Natural killer cell (primary cell): ENCODE measurements at places on chromosomes 11 and 22.

DNA sequence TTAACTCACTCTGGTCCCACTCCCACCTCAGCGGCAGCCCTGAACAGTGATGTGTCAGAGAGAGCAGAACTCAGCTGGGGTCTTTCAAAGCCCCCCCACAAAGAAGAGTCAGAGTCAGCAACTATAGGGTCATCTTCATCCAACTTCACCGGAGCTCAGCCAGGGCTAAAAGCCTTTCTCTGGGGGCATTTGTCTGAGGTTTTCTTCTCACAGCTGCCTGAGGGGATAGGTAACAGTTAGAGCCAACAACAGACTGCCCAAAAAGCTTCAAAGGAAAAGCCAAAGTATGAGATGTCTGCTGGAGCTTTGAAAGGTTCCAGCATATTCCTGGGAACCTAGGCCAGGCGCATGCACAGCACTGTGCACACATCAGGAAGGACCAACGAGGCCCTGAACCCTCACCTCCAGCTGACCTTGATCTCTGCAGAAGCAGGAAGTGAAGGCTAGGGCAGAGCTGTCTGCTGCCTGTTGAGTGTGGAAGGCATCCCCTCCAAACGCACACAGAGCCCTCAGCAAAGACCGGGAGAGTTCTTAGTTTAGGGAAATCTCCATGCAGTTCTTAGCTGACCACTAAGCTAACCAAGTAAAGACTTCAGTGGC is 28.1 kb upstream of the COMT start:
- no peak for DNase-seq

GRCh38 chr22:37378642-37379058 is 48.6 kb downstream of the ELFN2 start:
- DNase-seq: no peak

GRCh38 chr11:107951155-107951554 is 22.9 kb downstream of the RAB39A start:
- DNase-seq: no peak

- DNase-seq: no peak
Measured at GRCh38 chr11:122815900-122816299, 22.4 kb upstream of the CRTAM start.

DNA sequence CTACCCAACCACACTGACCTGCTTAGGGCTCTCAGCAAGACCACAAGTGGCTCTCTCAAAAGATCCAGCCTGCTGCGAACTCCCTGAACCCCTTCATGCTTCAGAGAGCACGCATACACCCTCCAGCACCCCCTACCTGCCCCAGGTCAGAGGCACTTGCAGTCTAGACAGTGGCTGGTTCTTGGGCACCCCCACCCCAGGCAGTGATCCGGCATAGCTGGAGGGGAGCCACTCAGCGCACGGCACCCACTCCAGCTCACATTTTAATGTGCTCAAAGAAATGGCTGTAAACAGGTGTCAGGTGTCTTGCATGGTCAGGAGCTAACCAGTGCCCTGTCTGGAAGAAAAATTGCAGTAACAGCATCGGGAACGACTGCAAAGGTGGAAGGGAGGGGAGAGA is 140.8 kb downstream of the PKNOX2 start:
- DNase-seq: no peak

DNA sequence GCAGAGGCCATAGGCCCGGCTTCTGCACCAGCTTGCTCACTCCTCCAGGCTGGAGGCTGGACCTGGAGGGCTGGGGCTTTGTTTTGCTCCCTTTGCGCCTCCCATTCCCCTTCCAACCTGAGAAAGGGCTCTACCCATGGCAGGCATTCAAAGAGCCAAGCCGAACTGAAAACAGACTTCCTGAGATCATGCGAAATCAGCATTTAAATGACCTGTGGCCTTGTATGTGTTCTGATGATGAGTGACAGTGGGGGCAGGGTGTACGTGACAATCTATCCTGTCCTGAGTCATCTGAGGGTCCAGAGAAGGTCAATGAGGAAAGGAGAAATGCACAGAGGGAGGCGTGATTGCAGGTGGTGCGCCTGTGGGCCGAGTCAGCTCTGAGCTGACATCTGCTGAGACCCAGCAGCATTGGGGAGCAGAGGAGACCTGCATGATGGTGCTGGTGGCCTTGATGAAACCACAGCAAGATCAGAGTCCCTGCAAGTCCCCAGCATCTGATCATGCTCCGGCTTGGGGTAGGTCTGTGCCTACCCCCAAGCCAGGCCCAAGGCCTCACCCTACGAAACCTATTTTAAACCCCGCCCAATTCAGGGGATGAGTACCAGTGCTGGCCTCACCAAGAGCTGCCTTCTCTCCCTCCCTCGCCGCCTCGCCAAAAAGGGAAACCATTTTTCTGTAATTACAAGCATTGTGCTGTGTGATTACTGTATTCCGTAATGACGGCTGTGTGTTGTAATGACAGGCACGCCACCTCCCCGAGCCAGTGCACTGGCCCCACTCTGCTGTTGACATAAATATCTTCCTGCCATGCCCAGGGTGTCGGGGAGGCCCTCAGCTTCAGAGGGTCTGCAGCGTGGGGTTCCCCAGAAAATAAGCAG is 95.2 kb upstream of the ANO1 start:
- DNase-seq: no peak

DNA sequence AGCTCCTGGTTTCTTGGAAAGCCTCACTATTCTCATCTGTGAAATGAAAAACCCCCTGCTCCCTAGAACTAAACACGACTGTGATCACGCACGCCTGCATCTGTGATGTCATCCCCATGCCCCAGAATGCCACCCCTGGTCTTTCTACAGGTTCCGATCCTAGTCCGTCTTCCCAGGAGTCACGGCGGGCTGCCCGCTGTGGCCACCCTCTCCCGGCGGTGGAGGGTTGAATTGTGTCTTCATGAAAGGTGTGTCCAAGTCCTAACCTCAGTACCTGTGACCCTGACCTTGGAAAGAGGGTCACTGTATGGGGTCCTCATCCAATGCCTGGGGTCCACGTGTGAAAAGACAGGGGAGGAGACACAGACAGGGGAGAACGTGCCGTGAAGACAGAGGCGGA is 14.4 kb downstream of the OSBPL5 start:
- DNase-seq: no peak

DNA sequence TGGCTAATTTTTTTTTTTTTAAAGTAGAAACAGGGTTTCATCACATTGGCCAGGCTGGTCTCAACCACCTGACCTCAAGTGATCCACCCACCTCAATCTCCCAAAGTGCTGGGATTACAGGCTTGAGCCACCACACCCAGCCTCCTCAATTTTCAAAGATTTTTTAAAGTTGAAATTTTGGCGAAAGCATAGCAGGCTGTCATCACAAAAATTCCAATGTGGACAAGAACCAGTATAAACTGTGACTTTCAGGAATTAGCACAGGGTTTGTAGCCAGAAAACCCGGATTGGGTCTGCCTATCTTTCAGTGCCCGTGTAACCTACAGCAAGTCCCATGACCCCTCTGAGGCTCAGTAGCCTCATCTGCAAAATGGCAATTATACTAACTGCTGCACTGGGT is 80.2 kb downstream of the SGSM3 start:
- no peak for DNase-seq

DNA sequence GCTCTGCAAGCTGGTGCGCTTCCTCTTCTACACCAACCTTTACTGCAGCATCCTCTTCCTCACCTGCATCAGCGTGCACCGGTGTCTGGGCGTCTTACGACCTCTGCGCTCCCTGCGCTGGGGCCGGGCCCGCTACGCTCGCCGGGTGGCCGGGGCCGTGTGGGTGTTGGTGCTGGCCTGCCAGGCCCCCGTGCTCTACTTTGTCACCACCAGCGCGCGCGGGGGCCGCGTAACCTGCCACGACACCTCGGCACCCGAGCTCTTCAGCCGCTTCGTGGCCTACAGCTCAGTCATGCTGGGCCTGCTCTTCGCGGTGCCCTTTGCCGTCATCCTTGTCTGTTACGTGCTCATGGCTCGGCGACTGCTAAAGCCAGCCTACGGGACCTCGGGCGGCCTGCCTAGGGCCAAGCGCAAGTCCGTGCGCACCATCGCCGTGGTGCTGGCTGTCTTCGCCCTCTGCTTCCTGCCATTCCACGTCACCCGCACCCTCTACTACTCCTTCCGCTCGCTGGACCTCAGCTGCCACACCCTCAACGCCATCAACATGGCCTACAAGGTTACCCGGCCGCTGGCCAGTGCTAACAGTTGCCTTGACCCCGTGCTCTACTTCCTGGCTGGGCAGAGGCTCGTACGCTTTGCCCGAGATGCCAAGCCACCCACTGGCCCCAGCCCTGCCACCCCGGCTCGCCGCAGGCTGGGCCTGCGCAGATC is 16.5 kb downstream of the P2RY2 start:
- no peak for DNase-seq

DNA sequence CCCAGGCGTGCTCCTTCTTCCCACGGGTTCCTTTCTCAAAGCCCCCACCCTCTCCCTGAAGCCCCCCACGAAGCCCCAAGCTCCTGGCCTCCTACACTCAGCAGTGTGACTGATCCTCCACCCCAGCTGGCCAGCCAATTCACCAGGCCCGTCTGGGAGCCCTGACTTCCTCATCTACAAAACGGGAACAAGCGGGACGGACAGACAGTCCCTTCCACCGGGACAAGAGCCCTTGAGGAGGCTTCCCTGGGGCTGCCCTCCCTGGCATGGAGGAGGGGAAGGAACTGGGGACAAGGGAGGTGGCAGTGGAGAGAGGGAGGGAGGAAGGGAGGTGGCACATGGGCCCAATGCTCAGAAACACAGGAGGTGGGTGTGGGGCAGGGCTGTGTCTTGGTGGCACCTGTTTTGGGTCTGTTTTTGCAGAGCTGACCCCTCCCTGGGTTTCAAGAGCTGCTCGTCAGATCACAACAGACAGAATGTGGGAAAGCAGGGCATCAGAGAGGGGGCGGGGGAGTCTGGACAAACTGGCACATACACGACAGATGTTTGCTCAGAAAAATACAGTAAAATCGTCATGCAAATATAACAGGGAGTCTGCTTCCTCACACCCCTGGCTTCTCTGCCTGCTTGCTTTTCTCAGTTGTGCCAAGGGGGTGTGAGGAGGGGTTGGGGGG is 56.8 kb downstream of the ELFN2 start:
- no peak for DNase-seq

DNA sequence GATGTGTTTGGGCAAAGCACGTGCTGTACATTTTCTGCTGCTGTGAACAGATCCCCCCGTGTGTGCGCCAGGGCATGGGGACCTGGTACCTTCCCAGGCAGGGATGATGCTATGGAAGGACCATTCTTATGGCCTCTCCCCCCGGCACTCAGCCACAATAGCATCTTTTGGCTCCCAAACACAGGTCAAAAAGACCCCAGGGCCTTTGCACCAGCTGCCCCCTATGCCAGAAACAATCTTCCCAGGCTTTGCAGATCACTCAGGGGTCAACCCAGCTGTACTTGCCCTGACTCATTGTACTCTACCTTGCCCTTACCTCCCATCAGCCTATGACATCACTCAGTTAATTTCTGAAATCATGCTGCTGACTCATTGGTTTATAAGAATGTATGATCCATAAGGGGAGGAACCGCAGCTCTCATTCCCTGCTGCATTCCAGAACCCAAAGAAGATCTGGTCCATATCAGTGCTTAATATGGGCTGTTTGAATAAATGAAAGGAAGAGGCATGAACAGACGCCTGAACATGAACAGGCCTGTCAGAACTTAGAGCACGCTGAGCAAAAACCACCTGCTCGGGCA is 100.7 kb downstream of the CELSR1 start:
- no peak for DNase-seq

DNA sequence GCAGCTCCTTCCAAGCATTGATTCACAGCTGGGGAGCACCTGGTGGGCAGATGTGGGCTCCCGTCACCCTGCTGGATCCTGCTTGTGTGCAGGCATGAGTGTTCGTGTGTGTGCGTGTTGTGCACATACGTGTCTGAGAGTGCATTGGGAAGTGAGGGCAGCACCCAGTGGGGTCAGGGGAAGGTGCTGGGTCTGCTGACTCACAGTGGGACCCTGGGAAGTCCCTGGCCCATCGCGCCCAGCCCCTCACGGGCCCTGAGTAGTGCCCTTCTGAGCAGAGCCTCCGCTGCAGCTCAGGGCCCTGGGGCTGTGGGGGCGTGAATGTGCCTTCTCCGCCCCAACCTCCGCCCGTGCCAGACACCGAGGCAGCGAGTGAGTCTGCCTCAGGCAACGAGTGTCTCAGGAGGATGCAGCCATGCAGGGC is 36.8 kb downstream of the WNT11 start:
- no peak for DNase-seq

DNA sequence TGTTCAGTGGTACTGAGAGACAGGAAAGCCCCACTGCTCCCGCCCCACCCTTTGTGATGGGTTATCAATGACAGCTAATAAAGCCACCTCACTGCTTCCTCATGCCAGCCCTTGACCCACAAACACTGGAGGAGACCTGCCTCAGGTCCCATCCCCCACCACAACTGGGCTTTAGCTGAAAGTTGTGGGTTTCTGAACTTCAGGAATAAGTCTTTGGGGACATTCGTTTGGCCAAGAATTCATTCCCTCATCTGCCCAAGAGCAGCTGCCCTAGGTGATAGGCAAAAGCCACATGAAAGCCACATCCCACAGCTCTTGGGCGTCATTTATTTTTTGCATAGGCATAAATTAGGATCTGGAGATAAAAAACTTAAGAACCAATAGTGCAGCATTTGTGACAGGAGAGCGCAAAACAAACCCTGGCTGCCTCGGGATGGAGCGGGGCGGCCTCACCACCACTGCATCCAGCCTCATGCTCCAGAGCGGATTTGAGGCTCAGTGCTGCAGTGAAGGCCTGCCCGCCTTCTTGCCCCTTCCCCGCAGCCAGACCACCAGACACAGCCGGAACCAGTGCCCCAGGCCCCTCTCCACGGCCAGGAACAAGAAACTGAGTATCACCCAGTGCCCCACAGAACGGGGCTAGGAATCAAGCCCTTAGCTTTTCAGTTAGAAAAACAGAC is 21.2 kb downstream of the SUN2 start:
- DNase-seq: no peak

- no peak for DNase-seq
Measured at GRCh38 chr11:11502263-11502861, 119.4 kb downstream of the GALNT18 start.

- no peak for DNase-seq
Measured at GRCh38 chr11:102110761-102111010, 439 bp downstream of the YAP1 start.

- DNase-seq: no peak
Measured at GRCh38 chr11:30568931-30569330, 17.2 kb downstream of the MPPED2 start.

DNA sequence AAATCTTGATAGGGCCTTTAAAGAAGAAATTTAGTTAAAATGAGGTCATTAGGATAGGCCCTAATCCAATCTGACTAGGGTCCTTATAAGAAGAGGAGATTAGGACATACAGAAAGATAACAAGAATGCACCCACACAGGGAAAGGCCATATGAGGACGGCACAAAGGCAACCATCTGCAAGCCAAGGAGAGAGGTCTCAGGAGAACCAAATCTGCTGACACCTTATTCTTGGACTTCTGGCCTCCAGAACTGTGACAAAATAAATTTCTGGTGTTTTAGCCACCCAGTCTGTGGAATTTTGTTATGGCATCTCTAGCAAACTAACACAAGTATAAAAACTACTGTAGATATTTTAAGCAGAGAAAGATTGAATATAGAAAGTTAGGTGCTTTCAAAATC is 28.6 kb downstream of the ADM start:
- no peak for DNase-seq

GRCh38 chr22:45516163-45516562 is 13.5 kb downstream of the FBLN1 start:
- DNase-seq: no peak

GRCh38 chr11:14331476-14332136 is 27.4 kb downstream of the RRAS2 start:
- no peak for DNase-seq

GRCh38 chr11:114775875-114776621 is 97.7 kb downstream of the NXPE2 start:
- DNase-seq: no peak

GRCh38 chr22:30296833-30297232 is 7.5 kb upstream of the CASTOR1 start:
- DNase-seq: no peak
